ENCODE measurements at places on chromosomes 7 and 10.

- no peak for DNase-seq
Observed at GRCh38 chr7:128891942-128892269, 18.6 kb downstream of the KCP start.

- no peak for DNase-seq
Observed at GRCh38 chr10:100873146-100873826, 39.5 kb upstream of the SLF2 start.

DNA sequence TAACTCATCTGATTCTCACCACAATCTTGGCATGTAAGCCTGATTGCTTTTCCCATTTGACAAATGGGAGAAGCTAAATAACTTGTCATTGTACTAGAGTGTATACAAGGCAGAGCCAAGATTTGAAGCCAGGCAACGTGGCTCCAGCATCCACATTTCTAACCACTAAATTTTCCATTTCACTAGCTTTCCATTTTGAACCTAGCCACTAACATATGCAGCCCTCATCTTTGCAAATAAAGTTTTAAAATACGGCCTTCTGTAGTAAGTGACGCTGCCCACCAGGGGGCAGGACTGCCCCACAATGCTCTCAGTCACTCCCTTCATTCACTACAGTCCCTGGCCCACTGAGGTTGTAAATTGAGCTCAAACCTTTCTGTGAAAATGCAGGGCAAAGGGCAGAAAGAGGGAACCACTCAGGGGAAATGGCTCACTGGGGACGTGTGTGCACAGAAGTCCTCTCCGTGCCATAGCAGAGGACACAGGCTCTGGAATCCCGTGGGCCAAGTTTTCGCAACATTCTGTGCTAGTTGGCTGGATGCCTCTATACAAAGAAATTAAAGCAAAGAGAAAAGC is 315.7 kb downstream of the TNS3 start:
- DNase-seq, result no peak

DNA sequence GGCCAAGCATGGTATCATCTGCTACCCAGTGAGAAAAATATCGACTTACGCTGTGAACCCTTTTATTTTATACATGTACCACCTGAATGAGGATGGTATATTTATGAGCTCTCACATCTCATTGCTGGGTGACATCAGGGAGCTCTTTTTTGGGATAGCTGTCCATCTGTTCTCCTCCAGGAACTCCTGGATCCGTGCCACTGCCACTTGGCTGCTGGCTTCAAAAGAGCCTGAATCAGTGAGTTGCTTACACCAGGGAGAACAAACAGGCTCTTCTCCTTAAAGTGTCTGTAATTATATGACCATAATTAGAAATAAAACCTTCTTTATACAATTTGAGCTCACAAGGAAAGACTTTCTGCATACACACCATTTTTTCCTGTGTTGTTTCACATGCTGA is 106.2 kb downstream of the KAT6B start:
- DNase-seq, result no peak

DNA sequence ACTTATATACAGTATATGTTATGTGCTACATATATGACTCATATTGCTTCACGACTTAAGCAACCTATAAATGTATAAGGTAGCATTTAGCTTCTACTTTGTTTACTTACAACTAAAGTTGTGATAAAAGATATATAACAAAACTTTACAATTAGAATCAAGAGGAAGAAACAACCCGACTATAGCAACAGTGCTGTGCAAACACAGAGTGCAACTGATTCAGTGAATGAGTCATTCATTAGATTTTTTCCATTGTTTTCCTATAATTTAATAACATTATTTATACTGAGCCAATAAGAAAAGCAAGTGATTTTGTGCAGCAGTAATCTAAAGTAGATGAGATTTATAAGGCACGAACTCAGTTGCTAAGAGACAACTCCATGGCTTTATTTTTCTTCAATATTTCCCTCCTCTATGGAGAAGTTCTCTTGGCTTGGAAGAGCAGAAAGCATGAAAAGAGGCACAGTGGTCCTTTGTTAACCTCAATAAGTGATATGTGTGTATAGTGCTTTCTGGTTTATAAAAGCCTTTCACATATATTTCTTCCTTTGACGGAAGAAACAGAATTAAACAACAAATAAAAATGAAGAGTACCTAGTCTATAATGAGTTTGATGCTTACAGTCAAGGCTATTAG is 19.8 kb downstream of the CEP41 start:
- no peak for DNase-seq

GRCh38 chr7:33379891-33380525 is 250.6 kb downstream of the BBS9 start:
- DNase-seq, result no peak

DNA sequence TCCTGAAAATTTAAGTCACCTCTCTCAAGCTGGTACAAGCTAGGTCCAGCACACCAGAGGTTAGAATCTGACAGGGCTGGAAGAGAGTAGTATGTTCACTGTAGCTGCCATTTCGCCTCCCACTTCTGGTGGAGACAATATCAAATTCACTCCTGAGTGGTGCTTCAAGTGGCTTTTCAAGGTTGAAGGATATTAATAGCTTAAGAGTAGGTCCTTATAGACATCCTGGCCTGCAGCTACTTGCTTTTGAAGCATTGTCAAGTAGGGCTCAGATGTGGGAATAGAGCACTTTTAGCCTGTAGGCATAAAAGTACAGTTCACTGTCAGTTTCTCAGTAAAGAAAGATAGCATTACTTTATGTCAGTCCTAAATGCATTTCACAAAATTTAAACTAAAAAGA is 270.5 kb upstream of the PLPP4 start:
- DNase-seq, result no peak

DNA sequence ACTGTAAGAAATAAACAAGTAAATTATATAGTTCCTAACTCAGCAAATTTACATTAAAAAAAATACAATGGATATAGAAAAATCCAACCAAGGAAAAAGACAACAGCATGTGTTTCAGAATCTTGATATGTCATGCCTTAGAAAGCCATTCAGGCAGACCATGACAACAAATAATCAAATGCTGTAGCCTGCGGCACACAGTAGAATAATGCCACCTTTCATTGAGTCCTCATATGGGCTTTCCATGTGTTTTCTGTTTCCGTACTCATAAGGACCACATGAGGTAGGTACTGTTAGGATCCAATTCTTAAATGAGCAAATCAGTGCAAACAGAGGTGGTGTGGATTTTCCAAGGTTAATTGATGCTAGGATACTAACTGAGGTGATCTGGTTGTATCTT is 138.6 kb downstream of the CUBN start:
- DNase-seq, result no peak

DNA sequence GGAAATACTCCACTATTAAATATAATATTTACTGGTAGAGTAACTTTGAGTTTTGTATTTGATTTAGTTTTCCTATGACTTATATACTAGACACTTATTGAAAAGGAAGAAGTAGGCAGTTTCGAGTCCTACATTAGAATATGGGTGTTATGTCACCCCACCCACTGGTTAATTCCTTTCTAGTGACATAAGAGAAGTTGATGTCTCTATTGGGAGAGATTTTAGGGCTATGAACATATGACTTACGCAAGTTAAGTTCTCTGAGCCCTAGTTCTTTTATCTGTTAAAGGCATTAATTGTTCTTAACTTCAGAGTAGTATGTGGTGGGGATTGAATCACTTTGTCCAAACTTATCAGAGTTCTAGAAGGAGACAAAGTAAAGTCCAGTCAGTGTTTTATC is 30.5 kb downstream of the CPED1 start:
- DNase-seq, result no peak

- DNase-seq, result peak; percentile 87
Observed at GRCh38 chr7:40808378-40808942, 673.7 kb downstream of the SUGCT start.

DNA sequence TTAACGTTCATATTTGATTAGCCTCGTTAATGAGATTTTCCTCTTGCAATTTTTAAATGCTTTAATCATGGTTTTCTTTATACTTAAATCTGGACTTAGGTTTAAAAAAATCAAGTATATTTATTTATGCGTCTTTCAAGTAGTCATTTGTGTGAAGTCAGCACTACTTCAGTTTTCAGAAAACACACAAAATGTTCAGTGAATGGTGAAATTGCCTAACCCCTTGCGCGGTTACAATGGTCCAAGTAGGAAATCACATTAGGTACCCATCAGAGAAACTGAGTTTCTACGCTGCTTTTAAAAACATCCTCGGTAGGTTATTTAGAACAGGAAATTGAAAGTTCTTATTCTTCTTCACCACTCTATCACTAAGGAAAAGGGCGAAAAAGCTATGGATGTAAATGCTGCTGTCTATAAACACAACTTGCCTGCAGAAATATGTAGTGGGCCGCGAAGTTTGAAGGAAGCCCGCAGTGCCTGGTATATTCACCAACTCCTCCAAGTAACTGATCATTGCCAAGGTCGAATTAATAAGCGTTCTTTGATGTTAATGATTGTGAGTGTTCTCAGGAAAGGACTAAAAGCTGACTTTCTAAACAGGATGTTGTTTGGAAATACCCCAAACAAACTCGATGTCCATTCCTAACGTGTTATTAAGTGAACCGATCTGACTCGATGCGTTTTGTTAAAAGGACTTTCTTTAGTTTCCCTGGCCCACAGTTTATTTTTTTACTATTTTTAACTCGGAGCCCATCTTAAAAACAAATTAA is 1.0 kb downstream of the SYPL1 start:
- no peak for DNase-seq

DNA sequence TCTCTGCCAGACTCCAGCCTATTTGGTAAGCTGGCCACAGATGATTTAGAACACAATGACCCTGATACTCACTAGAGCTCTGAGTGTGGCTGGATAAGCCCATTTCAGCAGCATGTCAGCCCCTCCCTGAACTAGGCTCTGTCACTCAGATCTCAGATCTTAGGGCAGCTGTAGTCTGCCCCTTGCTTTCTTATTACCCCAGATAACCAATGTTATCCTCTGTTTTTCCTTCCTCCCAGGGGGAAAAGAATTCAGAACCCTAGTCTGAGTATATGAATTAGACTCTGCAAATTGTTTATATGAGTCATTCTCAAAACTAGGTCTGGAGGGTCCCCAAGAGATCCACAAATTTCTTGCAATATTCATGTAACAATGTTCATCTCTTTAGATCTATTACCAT is 286.2 kb downstream of the KCNMA1 start:
- no peak for DNase-seq

GRCh38 chr10:88693392-88694020 is 12.5 kb upstream of the LIPK start:
- no peak for DNase-seq

GRCh38 chr7:151704299-151704959 is 172.5 kb downstream of the PRKAG2 start:
- DNase-seq, result no peak

GRCh38 chr7:15626041-15626440 is 60.4 kb downstream of the MEOX2 start:
- DNase-seq, result no peak

DNA sequence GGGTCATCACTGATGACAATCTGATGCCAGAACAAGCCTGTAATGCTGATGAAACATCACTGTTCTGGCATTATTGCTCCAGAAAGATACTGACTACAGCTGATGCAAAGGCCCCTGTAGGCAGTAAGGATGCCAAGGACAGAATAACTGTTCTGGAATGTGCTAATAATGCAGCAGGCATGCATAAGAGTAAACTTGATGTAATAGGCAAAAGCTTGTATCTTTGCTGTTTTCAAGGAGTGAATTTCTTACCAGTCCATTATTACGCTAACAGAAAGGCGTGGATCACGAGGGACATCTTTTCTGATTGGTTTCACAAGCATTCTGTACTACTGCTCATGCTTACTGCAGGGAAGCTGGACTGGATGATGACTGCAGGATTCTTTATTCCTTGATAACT is 18.7 kb downstream of the LCOR start:
- DNase-seq, result no peak

- no peak for DNase-seq
Observed at GRCh38 chr10:122051609-122052385, 62.8 kb downstream of the TACC2 start.

DNA sequence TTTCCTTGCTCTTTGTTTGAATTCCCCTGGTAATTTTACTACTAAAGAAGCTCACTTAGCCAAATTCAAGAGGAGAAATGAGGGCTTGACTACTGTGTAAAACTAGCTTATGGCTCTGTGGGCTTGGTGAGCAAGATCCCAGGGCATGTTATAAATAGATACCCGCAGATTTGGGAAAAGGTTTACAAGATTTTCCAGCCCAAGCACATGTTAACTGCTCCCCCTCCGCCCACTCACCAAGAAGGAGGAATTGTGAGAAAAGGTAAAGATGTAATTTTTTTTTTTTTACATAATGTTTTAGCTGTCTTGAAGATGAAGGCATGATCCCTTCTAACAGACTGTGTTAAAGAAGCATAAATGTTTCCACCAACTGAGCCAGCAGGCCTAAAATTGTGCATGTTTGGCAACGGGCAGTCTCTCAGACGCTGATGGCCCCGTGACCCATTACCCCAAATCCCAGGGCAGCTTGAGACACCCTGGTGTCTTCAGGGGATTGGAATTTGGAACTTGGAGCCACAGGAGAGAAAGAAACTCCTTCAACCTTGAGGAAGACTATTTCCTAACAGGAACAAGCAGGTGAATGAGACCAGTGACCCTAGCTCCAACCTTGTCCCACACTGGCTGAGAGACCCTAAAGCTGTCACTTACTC is 429.8 kb upstream of the CELF2 start:
- DNase-seq, result no peak

DNA sequence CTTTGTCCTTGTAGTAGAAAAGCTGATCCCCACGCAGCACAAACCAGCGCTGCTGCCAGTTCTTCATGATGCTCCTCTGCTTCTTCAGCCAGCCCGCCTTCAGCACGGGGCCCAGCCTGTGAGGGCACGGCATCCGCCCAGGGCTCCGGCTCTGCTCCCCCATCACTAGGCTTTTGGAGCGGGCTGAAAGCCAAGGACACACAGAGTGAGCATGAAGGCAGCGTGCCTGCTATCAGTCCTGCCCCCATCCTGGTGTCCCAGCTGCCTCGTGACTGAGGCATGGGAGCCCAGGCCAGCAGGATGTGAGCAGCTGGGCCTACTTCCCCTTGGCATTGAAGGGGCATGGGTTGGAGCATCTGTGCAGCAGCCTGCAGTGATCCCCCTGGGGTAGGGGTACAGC is 21.9 kb downstream of the ARHGAP22 start:
- peak; percentile 71 for DNase-seq

DNA sequence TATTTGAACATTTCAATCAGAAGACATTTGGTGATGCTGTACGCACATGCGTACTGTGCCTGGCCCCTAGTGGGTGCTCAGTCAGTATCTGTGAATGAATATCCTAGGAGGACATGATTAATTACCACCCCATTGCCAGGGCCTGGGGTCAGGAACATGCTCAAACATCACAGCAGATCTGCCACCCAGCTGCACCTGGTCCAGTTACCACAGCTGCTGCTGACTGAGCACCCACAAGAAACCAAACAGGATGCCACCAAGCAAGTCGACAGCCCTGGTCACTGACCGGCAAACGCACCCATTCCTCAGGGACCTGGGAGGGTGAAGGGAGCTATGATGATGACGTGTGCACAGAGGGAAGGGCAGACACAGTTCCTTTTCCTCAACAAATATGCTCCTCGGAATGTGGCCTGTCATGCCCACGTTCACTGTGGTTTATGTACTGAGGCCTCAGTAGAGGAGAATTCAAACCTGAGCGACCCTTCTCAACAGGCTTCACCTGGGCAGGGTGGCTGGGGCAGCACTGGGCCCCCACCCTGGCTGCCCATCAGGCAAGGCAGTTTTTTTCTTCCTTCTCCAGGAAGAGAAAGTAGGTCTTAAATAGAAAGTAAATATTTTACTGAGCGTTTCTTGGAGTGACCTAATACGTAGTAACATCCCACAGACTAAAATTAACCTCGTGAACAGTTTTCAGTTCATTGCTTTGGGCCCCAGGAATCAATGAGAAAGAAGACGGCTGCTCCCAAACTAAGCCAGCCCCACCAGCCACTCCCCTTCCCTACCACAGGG is 13.4 kb downstream of the CTBP2 start:
- peak; percentile 90 for DNase-seq

GRCh38 chr10:103512591-103513379 is 19.3 kb downstream of the NEURL1 start:
- DNase-seq, result no peak
